ENCODE measurements at places on chromosomes 3 and 15. TPM values are rescaled to one million over a fixed set of nuclear protein-coding genes. Genes with fewer than 3 reads are reported as not detected.

- DNase-seq, result no peak
Observed at GRCh38 chr3:96101006-96101560, 713.3 kb upstream of the EPHA6 start.

GRCh38 chr3:128301186-128302023 is 148.1 kb downstream of the EEFSEC start:
- DNase-seq, result no peak

UBE2E1 gene
- 97.3 TPM for total RNA-seq

FBXL22 gene
- total RNA-seq, result 0.03 TPM

RAD18 gene
- 23.5 TPM for total RNA-seq

ILDR1 gene
- total RNA-seq, result not detected

DNA sequence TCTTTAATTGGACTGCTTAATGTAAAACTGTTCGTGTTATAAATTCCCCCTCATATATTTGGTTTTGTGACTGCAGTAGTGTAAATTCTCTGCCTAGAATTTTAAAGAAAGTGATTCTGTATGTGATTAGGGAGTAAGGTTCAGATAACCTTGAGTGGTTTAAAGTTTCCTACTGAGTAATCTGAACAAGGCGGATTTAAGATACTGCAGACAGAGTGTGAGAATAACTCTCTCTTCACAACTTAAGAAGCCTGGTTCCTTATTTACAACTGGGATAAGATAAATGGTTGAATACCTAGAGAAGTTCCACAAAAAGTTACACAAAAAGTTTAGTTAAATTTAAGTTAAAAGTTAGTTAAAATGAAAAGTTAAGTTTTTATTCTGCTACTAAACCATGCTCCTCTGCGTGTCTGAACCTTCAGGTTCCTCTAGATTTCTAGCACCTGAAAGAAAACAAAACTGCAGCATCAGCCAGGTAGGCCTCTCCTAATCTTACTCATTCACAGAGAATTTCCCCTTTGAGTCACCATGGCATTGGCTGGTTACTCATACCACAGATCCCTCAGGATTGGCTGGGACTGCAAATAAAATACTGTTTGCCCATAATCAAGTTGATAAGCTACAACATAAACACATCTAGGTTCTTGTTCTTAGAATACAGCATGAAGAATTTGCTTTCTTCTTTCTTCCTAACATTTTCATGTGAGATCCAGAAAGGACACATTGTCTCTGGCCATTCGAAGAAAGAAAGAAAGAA is at the start of gene ARL14:
Gene ARL14, plus strand, starts transcription at position 614 of the 757 bp plus-strand sequence. CDS start 187 bp downstream, outside the sequence.
- DNase-seq, result peak; percentile 96

- DNase-seq, result no peak
Observed at GRCh38 chr3:29677421-29677820, 396.6 kb downstream of the RBMS3 start.

HRG gene
- total RNA-seq, result not detected

DNA sequence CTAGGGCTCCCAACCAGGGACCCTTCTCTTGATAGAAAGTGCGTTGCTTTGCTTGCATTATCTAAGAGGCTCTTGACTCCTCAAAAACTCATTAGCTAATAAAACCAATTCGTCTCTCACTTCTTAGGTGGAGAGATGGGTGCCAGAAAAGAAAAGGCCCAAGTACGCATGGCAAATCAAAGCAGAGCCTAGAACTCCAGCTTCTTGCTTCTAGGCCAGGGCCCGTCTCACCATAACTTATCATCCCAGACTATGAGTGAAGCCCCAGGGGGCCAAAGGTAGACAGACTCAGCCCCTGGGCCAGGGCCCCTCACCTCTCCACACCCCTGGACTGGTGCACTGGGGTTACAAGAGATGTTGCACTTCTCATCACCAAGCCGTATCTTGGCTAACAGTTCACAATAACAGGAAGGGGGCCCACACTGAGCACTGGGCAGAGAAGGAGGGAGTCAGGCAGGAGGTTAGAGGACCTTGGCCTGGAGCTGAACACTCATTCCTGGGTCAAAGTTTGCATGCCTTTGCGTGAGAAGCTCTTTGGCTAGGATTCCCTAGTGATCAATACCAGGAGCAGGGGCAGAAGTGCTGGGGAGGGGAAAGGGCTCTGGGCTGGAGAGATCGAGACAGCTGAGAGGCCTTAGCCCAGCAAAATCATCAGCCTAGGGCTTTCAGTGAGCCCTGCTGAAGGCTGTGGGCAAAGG is 5.4 kb upstream of the CYP1A1 start:
- no peak for DNase-seq

SOX2 gene
- total RNA-seq, result 0.07 TPM

DNA sequence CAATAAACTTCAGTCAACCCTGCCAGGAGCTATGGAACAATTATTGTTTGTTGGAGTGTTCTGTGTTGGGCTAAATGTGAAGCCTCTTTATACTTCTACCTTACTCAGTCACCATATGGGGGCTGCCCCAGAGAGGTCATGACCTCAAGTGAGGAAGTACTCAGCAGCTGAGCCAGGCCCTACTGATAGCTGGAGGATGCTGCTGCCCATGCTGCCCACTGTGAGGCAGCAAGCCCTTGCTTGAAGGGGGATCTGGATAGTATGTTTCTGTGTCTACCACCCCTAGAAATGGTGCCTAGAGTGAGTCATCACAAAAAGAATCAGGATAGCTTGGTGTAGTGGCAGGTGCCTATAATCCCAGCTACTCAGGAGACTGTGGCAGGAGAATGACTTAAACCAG is 4.5 kb upstream of the RPL24 start:
- no peak for DNase-seq

DNA sequence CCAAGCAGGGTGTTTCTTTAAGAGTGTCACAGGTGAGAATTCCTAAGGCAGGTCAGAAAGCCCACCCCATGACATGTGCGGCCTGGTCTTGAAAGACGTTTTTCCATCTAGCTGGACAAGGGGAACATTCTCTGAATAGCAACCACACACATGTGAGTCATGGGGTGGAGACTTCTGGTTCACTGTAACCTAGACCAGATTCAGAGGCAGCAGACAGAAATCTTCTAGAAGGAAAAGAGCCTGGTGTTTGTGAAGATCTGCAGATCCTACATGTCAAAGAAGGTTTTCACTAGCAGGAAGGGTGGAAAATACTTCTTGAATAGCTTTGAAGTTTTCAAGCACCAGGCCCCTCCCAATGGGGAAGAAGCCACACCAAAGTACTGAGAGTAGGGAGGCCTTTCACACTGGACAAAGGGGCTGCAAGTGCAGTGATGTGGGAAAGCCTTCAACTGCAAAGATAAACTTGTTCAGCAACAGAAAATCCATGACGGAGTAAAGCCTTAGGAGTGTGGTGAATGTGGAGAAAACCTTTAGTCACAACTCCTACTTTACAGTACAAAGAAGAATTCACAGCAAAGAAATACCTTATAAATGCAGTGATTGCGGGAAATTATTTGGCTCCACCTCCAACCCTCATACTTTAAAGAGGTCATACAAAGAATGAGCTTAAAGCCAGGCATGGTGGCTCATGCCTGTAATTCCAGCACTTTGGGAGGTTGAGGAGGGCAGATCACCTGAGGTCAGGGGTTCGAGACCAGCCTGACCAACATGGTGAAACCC is 17.6 kb downstream of the ADAM10 start:
- no peak for DNase-seq

WDR72 gene
- not detected for total RNA-seq

CADPS gene
- total RNA-seq, result 0.11 TPM

PPP1R14D gene
- not detected for total RNA-seq

DNA sequence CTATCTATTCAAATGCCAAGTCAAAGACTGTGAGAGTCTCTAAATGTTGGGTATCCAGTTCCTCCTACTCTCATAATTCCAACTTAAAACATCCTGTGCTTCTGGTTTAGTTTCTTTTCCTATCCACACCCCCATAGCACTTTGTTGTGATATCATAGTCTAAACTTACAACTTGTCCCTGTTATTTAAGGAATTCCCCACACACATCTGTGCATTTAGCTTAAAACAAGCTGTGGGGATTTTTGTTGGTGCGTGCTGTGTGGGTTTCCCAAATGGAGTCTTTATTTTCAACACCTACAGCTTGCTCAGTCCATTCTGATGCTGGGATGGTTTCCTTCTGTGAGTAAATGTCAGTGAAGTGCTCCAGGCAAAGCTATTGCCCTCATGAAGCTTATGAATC is 167.3 kb downstream of the GMNC start:
- no peak for DNase-seq

CRELD1 gene
- 7.9 TPM for total RNA-seq

- DNase-seq, result no peak
Observed at GRCh38 chr3:12705981-12706380, 42.1 kb upstream of the RAF1 start.

GRCh38 chr15:39202641-39203040 is 378.2 kb upstream of the THBS1 start:
- DNase-seq, result peak; percentile 86

DNA sequence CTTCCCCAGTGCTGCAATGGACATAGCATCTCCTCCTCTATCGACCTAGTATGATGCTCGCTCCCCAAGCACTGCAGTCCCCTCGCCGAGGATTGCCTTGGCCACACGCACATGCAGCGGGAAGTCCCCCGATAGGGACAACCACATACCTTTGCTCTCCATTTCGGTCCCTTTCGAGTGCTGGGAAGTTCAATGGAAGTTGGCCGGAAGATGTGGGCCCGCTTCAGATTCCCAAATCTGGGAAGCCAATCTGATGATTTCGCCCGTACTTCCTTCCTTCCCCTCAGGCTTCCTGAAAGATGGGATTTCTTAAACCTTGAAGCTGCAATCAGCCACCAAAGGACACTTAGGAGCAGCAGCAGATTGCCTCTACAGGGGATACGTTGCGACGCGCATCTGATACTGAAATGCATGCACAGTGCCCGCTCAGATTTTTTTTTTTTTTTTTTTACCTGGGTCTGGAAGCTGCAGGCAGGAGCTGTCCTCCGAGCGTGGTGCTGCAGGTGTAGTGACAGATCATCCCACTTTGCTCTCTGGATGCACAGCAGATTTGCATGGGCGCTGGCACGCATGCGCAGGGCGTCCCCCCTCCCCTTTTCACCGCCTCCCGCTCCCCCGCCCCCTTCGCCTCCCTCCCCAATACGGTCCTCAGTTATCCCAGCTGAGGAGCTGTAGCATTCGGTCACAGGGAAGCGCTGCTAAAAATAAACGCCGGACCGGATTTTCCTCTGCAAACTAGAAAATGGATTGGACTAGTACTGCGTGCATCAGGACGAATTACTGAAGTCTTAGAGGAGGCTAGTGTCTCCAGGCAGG is at the start of gene FGF12:
Gene FGF12, minus strand, starts transcription at position 510 of the 816 bp plus-strand sequence.
- peak; percentile 27 for DNase-seq

DNA sequence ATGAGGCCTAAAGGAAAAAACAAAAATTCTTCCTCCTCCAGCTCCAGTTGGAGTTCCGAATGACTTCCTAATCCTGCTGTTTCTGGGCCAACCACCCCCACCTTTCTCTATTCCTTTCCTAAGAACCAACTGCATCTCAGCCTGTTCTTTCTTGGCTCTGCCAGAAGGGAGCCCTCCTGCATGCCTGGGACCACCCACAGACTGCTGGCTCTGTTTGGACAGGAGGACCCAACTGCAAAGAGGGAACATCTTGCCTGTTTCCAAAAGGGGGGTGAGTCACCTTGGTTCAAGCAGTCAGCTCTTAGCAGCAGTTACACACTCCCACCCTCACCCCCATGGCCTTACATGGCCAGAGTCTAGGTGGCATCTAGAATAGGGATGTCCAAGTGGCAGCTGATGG is 116.0 kb upstream of the PRICKLE2 start:
- DNase-seq, result no peak

UPK1B gene
- 4.8 TPM for total RNA-seq

CDHR4 gene
- not detected for total RNA-seq

BMF gene
- total RNA-seq, result 0.34 TPM

DNA sequence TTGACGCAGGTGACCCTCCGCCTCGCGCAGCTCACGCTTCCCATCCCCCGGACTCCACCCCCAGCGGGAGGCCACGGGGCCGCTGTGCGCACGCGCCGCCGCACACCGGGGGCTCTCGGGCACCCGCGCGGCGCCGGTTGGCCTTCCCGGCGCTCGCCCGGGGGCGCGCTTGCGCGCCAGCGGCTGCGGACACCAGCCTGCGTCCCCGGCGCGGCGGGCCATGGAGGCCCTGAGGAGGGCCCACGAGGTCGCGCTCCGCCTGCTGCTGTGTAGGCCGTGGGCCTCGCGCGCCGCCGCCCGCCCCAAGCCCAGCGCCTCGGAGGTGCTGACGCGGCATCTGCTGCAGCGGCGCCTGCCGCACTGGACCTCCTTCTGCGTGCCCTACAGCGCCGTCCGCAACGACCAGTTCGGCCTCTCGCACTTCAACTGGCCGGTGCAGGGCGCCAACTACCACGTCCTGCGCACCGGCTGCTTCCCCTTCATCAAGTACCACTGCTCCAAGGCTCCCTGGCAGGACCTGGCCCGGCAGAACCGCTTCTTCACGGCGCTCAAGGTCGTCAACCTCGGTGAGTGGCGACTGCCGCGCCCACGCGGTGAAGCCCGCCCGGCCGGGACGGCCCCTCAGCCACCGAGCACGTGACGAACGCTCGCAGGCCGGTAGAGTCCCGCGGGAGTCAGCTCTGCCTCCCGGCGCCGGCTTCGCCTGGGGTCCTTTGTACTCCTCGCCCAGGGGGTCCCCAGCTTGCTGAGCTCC is at the start of gene C15orf61:
Gene C15orf61, plus strand, starts transcription at position 103 of the 754 bp plus-strand sequence. Its CDS starts 118 bp downstream, at position 221.
- peak; percentile 62 for DNase-seq

- DNase-seq, result no peak
Observed at GRCh38 chr3:80542456-80542855, 774.7 kb upstream of the ROBO1 start.

DNA sequence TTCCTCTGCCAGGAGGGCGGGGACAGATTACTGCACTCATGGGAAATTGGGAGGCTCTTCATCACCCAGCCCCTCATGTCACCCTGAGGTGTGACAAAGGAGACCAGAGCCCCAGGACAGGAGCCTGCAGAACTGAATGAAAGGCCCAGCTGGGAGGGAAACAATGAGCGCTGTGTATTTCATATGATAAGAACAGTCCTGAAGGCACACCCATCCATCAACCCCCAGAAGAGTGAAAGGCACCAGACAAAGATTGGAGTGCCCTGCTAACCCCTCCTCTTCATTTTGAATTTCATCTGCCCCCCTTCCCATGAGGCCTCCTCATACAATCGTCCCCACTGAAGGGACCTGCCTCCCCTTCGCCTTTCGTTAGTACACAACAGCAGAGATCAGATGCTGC is 160.0 kb upstream of the PRICKLE2 start:
- DNase-seq, result no peak

GRCh38 chr15:89174476-89174875 is 46.9 kb downstream of the RLBP1 start:
- no peak for DNase-seq

DNA sequence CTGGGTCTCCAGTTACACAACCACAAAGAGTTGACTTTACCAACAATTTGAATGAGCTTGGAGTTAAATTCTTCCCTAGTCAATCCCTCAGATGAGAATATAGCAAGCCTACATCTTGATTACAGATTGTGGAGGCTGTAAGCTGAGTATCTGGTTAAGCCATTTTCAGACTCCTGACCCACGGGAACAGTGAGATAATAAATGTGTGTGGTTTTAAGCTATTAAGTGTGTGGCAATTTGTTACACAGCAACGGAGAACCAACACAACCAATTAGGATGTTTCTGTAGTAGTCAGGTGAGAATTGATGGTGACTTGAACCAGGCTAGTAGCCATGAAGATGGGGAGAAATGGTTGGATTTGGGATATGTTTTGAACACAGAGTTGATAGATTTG is 37.7 kb upstream of the SLC4A7 start:
- DNase-seq, result no peak

GRCh38 chr3:31178467-31178866 is 284.0 kb upstream of the GADL1 start:
- DNase-seq, result no peak

LRRIQ4 gene
- 0.04 TPM for total RNA-seq

Data from foreskin keratinocyte (primary cell).